ENCODE measurements at places on chromosomes 4 and X.

GRCh38 chr4:170106900-170107299 is 17.1 kb upstream of the AADAT start:
- no peak for DNase-seq

DNA sequence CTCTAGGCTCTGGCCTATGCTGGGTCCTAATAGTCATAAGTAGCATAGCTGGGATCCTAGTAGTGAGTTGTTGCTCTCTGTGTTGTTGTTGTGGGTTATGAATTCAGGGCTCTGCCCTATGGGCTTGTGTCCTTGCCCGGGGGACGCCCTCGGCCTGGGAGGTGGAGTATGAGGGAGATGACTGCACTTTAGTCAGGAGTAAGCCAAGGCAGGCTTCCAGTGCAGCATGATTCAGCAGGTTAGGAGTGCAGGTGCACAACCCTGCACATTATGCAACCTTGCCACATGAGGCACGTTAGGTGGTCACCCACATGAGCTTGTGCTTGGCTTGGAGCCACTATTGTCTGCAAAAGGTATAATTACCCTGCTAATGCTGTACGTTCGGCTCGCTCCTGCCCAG is 58.4 kb upstream of the CCDC149 start:
- DNase-seq = no peak

- no peak for DNase-seq
Observed at GRCh38 chrX:139495324-139495723, 35.2 kb upstream of the F9 start.

- peak; percentile 5 for DNase-seq
Observed at GRCh38 chr4:69025191-69025998, 70.9 kb upstream of the UGT2B7 start.

DNA sequence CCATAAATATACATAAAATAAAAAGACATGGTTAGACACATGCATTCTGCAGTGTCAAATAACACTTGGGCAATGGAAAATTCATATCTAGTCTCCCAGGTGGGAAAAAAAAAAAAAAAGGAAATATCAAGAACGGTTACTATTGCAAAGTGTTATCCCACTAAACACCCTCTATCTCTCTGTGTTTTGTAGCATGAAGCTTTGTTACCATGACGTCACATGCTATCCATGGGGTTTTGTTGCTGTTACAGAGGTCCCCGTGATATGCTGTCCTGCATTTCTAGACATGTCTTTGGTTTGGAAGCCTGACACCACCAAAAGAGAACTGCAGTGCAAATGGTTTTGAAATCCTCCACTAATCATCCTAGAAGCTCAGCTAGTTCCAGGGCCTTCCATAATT is 50.7 kb upstream of the TLR3 start:
- no peak for DNase-seq

DNA sequence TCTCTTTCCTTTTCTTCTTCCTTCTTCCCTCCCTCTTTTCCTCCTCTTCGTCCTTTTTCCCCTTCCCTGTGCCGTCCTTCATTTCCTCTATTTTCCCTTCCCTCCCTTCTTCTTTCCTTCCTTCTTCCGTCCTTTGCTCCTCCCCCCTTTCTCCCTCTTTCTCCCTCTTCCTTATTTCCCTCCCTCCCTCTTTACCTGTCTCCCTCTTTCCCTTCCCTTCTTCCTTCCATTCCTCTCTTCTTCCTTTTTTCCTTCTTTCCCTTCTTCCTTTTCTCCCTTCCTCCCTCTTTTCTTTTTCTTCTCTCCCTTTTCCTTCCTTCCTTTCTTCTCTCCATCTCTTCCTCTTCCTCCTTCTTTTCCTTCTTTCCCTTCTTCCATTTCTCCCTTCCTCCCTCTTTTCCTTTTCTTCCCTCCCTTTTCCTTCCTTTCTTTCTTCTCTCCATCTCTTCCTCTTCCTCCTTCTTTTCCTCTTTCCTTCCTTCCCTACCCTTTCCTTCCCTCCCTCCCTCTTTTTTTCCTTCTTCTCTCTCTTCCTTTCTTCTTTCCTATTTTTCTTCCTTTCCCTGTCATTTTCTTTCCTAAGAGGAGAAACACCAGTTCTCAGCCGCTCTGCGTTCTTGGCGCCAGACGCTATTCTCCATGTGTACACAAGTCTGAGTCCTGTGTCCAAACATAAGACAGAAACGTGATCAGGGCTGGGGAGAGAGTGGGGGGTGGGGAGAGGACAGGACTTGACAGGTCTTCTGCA is 597.1 kb downstream of the MID1IP1 start:
- no peak for DNase-seq

DNA sequence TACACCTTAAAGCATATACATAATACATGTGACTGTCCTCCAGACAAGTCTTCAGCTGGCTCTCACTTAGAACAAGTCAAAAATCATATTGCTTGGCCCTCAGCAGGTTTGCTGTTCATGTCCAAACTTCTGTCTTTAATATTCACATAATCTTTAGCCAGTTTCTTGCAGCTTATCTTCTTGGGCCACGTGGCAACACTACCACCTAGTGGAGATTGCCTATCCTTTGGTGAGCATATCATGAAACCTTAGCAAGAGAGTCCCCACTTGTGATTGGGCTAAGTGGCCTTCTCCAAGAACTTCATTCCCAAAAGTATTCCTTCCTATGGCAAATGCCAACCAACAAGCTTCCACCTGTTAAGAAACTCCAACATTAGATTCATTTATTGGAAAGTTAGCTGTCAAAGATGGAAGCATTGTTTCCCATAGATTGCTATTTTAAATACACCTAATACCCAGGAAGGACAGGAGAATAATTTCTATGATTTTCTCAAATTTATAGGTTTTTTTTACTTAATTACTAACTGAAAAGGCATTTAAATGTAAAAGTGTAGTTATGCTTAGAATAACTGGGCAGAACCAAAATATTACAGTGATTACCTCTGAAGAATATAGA is 231.9 kb upstream of the INTU start:
- peak; percentile 80 for DNase-seq

GRCh38 chr4:6206771-6207290 is 6.5 kb upstream of the JAKMIP1 start:
- no peak for DNase-seq

DNA sequence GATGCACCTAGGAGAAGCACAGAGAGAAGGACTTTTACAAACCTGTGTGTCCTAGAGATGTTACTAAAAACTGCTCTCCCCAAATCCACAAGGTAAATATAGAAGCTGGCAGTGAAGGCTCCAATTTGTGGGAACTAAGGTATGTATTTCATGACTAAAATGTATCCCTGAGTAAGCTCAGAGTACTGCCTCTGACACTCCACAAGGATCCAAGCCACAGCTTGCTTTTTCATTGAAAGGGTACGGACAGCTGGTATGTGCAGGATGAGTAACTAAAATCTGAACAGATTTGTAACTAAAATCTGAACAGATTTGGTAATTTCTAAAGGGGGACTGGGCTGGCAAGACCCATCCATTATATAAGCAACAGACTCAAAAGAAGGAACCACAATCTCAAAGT is 187.6 kb downstream of the DCLK2 start:
- DNase-seq = no peak

GRCh38 chrX:131821945-131822622 is 201.0 kb upstream of the STK26 start:
- no peak for DNase-seq

DNA sequence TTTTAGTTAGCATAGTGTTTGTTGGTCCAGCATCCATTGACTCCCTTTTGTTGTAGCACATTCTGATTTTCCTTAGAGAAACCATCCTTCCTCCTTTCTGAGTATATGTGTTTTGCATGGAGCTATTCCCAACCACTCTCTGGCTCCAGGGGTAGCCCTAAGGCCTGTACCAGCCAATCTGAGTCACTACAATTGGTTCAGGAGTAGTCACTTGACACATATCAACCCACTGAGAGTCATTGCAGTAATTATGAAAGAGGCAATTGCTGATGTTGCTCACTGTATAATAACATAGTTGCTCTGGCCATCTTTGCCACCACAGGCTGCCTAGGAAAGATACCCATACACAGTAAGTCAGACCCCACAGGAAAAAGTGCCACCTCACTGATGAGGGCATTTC is 71.2 kb upstream of the GRID2 start:
- DNase-seq = no peak

DNA sequence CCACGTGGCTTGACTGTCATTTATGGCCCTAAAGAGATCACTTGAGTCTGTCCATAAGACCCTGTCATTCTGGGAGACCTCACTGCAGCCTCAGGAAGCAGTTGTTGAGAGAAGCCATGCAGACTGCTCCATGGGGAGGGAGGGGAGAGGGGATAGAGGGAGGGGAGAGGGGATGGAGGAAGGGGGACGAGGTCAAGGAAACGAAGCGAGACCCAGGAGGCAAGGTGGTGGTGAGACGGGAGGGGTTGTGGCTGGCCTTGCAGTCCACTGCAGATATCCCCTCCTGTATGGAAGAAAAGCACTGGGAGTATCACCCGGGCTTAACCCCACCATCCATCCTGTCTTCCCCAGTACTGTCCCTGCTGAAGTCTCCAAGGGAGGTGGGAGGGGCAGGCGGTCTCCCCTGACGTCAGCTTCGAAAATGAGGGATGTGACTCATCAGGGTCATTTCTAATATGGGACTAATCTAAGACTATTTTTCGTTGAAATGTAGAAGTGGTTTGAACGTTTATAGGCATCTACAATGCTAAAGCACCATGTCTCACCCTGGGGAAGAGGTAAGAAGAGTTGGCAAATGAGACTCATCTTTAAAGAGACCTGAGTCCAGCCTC is 5.6 kb downstream of the TMEM255A start:
- peak; percentile 31 for DNase-seq

DNA sequence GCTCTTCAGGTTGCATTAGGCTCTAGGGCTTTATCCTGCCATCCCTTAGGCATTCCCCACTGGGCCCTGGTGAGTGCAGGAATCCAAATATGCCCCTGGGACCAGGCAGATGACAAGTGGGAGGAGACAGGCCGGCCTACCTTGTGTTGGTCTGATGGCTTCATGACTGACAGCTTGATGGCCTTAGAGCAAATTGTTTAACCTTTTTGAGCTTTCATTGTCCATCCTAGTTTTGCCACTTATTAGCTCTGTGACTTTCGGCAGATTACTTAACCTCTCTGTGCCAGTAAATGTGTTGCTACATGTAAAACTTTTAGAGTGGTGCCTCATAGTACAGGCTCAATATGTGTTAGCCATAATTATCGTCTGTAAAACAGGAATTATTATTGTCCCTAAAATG is 4.4 kb downstream of the KIT start:
- DNase-seq = no peak

DNA sequence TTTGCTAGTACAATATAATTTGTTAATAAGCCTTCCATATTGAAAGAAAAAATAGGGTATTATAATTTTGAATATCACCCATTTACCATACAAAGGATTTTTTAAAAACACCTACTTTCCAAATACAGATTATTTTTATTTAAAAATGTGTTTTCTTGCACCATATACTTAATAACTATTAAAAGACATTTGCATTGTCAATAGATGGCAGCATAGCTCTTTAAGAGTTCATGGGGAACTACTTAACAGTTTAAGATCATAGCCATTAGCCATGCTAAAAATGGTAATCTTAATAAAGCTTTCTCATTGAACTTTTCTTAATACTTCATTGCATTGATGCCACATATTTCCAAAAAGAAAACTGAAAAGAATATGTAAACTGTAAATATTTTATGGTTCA is 1995.9 kb downstream of the C4orf33 start:
- no peak for DNase-seq

DNA sequence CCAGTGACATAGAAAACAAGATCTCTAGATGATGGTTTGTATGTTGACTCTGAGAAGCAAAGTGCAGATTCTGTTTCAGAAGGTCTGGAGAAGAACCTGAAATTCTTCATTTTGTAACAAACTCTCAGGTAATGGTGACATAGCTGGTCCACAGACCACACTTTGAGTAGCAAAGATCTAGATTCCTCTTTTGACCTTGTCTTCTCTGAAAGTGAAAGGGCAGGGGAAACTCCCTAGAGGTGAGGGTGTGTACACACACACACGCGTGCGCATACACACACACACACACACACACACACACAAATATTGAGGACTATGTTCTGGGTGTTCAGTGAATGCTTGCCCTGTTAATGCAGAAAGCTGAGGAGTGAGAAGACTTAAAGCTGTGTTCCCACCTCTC is 110.1 kb downstream of the NHSL2 start:
- DNase-seq = no peak

- no peak for DNase-seq
Observed at GRCh38 chr4:91427171-91427570, 876.6 kb upstream of the GRID2 start.

GRCh38 chr4:174156239-174156826 is 127.1 kb downstream of the FBXO8 start:
- peak; percentile 80 for DNase-seq

DNA sequence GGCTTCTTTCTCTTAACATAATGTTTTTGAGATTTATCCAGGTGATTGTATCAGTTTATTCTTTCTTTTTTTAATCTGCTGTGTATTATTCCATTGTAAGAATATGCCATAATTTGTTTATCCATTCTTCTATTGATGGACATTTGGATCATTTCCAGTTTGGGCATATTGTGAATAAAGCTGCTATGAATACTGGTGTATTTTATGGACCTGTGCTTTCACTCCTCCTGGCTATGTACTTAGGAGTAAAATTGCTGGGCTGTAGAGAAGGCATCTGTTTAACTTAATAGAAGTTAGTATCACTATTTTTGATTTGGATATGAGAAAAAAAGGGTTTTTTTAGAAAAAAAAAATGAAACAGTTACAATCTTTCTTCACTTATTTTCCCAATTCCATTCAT is 50.0 kb upstream of the FAM9C start:
- DNase-seq = no peak

DNA sequence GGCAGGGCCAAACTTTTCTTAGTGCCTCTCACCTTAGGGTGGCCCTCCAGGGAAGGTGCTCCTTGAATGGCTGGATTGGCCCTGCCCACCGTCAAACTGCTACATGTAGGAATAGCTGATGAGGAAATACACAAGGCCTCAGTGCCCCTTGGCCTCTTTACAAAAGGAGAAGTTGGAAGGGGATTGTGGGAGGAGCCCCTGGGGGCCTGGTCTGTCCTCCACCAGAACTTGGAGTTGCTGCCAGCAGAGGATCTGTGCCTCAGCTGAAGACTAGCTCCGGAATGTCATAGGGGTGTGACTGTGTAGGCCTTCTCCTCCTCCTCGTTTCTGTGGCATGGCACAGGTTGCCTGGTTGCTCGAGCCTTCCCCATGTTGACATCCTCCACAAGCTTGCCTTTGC is 142.7 kb downstream of the AMMECR1 start:
- no peak for DNase-seq

- DNase-seq = no peak
Observed at GRCh38 chr4:182765987-182766856, 151.0 kb downstream of the DCTD start.

GRCh38 chrX:140817943-140818342 is 108.4 kb downstream of the LINC00632 start:
- DNase-seq = peak; percentile 9

GRCh38 chrX:109732017-109732801 is 848 bp downstream of the ACSL4 start:
- peak; percentile 18 for DNase-seq

GRCh38 chr4:168434993-168435392 is 45.3 kb downstream of the DDX60L start:
- DNase-seq = no peak

GRCh38 chr4:110850461-110851442 is 227.9 kb upstream of the PITX2 start:
- DNase-seq = no peak
